ENCODE measurements at places on chromosomes 16 and 17.

- no peak for DNase-seq
These were observed 2.9 kb upstream of the RNPS1 start for GRCh38 chr16:2270588-2271470.

DNA sequence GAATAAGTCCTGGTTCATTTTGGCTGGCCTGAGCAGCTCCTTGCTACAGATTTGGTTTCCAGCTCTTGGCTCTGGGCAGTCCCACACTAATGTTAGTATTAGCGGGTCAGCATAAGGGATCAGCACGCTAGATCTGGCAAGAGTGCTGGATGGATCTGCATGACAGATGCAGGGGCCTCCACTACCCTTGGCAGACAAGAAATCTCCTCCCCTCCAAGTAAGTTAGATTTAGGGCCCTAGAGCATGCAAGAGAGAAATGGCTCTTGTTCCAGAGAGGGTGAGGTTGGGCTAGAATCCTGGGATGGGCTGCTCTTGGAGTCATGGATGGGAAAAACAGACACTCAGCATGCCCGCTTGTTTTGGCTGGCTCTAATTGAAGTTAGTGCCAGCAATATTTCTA, 414.3 kb downstream of the RBFOX1 start:
- no peak for DNase-seq

GRCh38 chr16:8619671-8620370, 1.7 kb upstream of the METTL22 start:
- DNase-seq: no peak

DNA sequence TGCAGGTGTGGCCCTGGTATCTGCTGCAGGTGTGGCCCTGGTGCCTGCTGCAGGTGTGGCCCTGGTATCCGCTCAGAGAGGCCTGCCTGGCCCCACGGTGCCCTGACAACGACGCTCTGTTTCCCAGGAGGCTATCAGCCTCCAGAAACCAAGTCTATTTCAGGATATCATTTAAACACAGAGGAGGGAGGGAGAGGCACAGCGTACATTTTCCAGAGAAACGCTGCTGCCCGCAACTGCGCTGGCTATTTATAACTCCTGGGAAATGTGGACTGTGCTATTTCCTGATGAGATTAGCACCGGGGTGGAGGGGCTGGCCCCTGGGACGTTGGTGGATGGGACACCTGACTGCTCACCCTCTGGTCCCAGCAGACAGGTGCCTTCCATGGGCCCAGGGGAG, 22.5 kb downstream of the TIMM22 start:
- DNase-seq: no peak
